ENCODE measurements at places on chromosomes 2 and 18. TPM values are rescaled to one million over a fixed set of nuclear protein-coding genes. Genes with fewer than 3 reads are reported as not detected.

The LIMS4 gene
- 1.4 TPM for total RNA-seq

The DYSF gene
- 8.5 TPM for total RNA-seq

The ERBB4 gene
- 0.34 TPM for total RNA-seq

The OSGEPL1 gene
- total RNA-seq, result 15.7 TPM

The PLCD4 gene
- total RNA-seq, result 0.61 TPM

The MAL gene
- not detected for total RNA-seq

The BOLL gene
- not detected for total RNA-seq

The ADGRF3 gene
- total RNA-seq, result 0.75 TPM

The RAB31 gene
- 39.3 TPM for total RNA-seq

- peak; percentile 34 for DNase-seq
These were observed 51.1 kb downstream of the WDFY1 start for GRCh38 chr2:223894009-223894408.

- no peak for DNase-seq
These were observed 125.4 kb upstream of the FOSL2 start for GRCh38 chr2:28267282-28267681.

DNA sequence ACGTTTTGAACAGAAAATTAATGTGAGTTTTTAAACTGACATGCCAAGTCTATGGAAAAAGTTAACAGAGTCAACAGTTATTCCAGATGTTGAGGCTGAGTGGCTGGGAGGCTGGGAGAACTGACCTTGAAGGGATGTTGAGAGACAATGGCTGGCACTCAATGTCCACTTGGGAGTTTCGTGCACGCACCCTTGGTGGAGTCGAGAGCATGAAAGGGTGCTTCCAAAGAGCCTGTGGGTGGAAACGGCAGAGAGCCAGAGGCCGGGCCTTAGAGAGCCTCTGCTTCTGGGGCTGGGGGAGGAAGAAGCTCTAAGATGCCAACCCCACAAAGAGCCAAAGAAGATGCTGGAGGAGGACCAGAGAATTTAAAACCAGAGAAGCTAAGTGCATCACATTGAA, 63.4 kb upstream of the L3MBTL4 start:
- no peak for DNase-seq

- DNase-seq, result no peak
These were observed 469.3 kb upstream of the MEX3C start for GRCh38 chr18:51666763-51667191.

DNA sequence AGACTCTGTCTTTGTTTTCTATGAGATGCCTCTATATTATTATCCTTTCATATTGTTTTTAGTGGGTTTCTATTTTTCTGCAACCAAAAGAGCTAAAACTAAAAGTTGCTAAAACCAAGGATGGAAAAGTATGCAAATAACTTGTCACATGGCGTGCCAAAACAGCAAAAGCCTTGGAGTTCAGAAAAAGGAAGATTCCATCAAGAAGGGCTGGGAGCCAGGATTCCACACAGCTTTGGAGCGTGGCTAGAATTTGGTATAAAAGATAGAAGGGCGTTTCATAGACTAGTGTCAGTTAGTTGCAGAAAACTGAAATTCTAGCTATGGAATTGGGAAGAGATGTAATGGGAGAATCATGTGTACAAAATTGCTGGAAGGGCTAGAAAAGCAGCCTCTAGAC, 4.1 kb downstream of the SCYGR1 start:
- DNase-seq, result no peak

- no peak for DNase-seq
These were observed 39.6 kb downstream of the KCTD18 start for GRCh38 chr2:200470230-200470629.

DNA sequence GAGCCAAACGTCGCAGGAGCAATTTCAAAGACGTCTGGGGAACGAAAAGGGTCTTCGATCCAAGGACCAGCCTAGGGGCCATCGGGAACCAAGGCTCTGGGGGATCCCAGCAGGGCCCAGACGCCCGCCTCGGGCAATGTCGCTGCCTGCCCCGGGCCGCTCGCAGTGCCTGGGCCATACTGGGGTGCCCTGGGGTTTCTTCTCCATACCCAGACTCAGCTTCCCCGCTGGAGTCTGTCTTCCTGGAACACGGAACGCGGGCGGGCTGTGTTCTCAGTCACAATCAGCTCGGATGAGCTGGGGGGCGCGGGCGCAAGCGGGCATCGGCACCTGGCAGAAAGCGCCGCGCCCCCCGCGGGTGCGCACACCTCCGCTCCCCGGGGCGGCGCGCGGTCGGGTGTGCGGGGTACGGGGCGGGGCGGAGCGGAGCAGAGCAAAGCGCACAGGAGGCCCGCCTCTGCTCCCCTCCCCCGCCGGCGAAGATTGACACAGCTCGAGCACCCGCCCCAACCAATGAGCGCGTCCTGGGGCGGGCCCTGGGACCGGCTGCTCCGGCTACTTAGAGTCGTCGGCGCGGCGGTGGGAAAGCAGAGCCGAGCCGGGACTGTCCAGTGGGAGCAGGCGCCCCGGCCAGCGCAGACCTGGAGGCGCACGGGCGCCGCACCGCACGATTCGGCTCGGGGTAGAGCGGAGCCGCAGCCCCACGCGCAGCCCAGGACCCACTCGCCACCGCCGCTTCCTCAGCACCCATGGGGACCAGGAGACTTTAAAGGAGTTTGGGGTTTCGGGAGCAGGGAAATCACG, at the start of gene LRATD1:
Gene LRATD1 (plus strand): TSS at position 585 of the 804 bp plus-strand sequence. CDS start 1,263 bp downstream, outside the sequence.
- DNase-seq, result peak; percentile 89

DNA sequence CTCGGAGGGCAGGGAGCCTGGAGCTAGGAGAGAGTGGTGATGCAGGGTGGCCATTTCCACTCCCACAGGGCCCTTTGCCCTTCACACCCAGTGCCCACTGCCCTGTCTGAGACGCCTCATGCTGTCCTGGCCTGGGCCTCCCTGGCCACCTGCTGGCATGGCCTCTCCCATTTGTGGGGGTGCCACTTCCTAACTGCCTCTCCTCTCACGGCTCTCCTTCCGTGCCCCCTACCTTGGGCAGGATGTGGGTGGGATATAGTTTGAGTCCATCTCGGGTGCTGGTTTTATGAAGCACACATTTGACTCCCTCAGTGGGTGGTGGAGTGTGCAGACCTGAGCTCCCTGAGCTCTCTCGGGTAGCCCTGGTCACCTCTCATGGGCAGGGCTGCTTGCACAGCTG, 46.0 kb downstream of the DGKD start:
- DNase-seq, result no peak

DNA sequence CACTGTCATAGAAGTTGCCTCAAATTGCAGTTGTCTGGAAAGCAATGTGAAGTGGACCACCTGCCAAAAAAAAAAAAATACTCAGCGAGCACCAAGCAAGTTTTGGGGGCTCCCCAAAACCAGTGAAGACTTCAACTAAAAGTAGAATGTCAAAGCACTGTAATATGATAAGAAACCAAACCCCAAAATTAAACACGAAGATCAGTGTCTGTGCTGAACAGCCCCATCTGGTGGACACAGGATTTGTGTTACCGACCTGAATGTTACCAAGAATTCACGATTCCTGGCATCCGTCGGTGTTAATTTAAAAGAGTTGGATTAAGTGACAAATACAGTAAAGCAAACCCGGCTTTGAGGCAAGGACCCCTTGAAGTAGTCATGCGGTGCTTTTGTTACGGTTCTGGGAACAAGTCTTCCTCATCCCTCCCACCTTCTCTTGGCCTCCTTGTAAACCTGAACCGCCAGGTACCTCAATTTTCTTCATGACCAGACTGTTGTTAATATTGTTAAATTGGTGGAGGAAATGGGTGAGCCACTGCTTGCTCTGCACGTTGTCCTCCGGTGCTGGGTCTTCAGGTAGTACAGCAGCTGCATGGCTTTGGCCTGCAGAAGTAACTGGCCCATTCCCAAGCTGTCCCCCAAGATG, 31.3 kb upstream of the SSB start:
- DNase-seq, result peak; percentile 57

GRCh38 chr2:85888020-85888683, 638 bp downstream of the ST3GAL5 start:
- no peak for DNase-seq

DNA sequence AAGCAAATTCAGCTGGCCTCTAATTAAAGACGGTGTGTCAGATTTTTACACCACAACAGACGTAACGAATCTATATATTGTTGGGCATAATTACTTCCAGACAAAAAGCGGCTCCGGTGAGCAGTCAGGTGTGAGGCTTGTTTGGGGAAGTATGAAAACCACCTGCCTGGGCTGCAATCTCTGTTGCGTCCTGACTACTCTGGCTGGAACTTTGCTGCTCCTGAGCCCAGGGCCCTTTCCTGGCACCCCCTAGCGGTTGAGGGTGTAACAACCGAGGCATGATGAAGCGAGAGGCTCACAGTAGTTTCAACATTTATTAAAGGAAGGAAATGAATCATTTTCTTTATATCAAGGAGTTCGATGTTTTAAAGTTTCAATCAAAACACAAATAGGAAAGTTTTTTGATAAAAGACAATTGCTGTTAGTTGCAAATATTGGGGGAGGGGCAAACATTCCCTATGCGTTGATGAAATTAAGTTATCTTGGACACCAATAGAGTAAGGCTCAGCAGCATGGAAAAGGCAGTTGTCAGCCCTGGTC, 10.6 kb upstream of the ITGB6 start:
- peak; percentile 89 for DNase-seq

GRCh38 chr2:233384015-233384414, 29.7 kb downstream of the DGKD start:
- no peak for DNase-seq

GRCh38 chr2:32863326-32863725, 83.4 kb upstream of the LTBP1 start:
- DNase-seq, result no peak

DNA sequence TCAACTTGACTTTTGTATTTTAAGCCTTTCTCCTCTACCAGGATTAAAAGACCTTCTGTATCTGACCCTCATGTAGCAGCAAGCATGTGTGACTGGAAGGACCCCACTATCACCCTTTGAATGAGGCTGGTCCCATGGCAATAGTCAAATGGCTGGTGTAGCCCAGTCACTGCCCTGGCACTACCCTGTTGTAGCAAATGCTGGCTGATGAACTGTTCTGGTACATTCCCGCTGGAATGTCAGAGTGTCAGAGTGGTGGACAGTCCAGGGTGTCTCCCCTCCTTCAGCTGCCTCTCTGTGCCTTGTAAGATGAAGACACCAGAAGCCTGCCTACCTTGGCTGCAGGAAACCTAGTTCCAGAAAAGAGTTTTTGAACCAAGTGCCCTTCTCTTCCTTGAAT, 115.7 kb downstream of the ACKR3 start:
- DNase-seq, result no peak

- DNase-seq, result no peak
These were observed 62.6 kb downstream of the SMAD7 start for GRCh38 chr18:48887905-48888772.

DNA sequence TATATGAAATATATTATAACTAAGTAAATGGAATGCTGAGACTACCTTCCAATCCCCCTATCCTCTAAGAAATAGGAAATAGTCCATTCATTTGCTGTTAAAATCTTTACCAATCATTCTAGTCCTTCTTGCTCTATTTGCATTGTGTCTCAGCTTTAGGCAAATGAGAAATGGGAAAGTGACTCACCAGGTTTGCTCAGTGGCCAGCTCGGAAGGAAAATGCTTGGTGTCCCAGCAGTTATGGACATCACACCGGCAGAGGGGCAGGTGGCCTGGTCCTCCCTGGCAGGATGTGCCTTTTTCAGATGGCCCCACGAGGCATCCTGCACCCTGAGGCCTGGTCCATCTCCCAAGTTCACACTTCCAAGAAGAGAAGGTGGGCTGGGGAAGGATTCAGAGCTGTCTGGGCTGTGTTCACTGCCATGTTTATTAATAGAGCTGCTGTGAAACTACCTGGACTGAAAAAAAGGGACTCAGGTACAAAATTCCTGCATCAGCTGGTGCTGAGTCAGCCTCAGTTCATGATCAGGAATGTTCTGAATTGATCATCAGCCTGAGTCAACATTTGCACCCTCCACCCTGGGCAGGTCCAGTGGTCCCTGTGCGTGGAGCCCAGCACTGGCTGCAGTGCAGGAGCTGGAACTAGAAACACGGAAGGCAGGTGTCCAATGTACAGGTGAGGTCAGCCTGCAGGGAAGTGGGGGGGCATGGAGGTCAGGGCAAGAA, 60.1 kb upstream of the ARL4C start:
- DNase-seq, result no peak

- no peak for DNase-seq
These were observed 51.3 kb upstream of the CAB39 start for GRCh38 chr2:230661072-230661957.

DNA sequence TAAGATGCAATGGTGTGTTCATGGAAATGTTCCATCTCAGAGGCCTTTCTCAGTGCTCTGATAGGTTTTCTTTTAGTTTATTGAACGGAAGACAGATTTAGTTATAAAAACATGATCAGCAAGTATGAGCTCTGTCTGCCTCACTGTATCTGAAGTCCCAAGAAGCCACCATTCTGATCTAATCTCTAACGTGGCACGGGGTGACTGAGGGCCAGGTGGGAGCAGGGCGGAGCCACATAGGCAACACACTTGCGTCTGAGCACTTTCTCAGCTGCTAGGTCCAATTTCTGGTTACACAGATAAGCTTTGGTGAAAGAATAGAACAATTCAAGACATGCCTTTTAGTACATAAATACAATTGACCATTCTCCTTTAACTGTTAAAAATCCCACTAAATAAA, 60.4 kb downstream of the SNTG2 start:
- no peak for DNase-seq

- peak; percentile 45 for DNase-seq
These were observed 2.0 kb upstream of the GAL3ST2 start for GRCh38 chr2:241774419-241775222.

Measured in H1 (cell line).